ENCODE measurements at places on chromosomes 11 and 22.
A peak's percentile ranks its signal among the peaks of the same experiment; 100 is the strongest.

GRCh38 chr22:46661221-46661851, 41.1 kb downstream of the GRAMD4 start:
- no peak for DNase-seq

DNA sequence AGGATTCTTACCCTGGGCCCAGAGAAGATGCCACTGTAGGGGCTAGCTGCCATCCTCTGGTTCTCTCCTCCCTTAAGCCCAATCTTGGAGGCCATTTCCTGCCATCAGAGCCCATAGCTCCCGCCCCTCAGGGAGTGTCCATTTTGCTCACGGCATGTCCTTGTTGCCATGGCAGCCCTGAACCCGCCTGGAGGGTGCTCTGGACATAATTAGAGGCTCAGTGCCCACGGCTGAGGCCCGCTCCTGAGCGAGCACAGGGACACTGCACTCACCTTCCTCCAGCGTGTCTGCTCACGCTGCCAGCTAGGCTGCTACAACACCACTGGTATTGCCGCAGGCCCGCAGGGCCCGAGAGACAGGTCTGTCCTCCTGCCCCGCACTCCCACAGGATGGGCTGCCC, 11.1 kb upstream of the SUSD2 start:
- DNase-seq = no peak

DNA sequence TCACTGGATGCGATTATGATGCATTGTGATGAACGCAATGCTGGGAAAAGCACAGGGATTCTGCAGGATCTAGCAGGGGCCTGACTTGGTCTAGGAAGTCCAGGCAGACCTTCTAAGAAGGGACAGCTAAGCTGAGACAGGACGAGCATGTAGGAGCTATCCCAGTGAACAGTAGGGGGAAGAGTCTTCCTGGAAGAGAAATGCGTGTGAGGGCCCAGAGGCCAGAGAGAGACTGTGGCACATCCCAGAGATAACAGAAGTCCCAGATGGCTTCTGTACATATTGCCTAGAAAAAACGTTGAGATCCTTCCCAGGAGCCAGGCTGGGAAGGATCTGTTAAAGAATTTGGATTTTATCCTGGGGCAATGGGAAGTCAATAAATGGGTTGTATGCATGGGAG, 24.6 kb downstream of the RCN1 start:
- no peak for DNase-seq

- DNase-seq = no peak
These were observed 36.9 kb downstream of the PTPRJ start for GRCh38 chr11:48017105-48017830.

DNA sequence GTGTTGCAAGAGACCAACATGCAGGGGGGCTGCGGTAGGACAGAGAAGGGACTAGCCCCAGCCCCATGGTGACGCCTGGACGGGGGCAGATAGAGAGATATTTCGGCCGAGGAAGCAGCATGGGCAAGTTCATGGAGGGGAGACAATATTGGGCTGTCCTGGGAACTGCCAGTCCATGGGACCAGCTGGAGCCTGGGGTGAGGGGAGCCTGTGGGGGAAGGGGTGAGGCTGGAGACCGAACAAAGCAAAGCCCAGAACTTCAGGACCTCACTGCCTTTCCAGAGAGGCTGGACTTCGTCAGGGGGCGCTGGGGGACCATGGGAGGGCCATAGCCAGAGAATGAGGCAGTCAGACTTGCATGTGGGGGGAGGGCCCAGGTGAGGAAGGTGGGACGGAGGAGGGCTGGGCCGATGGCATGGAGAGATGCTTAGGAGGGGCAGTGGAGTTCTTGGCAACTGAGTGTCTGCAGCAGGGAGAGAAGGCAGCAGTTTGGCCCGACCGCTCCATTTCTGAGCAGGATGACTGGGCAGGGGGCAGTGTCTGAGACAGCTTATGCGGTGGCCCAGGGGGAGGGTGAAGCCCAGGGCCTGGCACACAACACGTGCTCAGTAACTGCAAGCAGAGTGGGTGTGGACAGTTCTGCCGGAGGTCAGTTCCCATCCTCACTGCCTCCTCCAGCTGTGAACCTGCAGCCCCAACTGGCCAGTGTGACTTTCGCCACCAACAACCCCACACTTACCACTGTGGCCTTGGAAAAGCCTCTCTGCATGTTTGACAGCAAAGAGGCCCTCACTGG, 712 bp downstream of the UPK3A start:
- DNase-seq = no peak

DNA sequence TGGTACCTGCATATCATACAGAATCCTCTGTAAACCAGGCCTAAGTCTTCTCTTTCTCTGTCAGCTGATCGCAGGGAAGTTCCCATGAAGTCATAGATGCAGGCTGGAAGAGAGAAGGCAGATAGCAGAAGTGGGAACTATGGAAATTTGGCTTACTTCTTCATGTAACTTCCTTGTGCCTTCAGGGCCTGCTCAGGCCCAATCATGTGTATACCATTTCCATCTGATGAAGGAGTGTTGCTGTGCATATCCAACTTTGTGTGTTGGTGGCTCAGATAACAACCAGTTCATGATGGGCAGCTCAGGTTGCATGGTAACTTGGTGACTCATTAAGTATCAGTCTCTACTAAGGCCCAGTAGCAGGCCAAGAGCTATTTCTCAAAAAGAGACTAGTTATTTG, 53.1 kb upstream of the CEP295 start:
- no peak for DNase-seq

GRCh38 chr22:41286639-41287091, 678 bp upstream of the RANGAP1 start:
- DNase-seq = no peak

DNA sequence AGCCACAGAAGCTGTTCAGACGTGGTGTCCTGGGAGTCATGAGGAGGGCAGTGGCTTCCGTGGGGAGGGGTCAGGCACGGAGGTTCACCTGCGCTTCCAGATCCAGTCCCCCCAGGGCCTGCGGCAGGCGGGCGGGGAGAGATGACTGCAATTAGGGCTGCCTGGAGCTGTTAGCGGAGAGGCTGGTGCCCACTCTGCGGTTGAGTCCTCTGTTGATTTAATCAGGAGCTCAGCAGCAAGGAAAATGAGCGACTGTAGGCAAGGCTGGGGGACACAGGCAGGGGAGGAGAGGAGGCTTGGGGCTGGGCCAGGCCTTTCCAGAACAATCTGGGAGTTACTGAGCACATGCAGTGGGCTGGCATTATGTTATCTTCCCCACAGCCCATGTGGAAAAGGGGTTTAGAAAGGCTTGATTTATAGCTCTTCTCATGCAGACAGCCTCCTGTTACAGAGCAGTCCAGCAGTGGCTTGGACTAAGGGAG, 13.1 kb downstream of the PLCB3 start:
- DNase-seq = no peak

DNA sequence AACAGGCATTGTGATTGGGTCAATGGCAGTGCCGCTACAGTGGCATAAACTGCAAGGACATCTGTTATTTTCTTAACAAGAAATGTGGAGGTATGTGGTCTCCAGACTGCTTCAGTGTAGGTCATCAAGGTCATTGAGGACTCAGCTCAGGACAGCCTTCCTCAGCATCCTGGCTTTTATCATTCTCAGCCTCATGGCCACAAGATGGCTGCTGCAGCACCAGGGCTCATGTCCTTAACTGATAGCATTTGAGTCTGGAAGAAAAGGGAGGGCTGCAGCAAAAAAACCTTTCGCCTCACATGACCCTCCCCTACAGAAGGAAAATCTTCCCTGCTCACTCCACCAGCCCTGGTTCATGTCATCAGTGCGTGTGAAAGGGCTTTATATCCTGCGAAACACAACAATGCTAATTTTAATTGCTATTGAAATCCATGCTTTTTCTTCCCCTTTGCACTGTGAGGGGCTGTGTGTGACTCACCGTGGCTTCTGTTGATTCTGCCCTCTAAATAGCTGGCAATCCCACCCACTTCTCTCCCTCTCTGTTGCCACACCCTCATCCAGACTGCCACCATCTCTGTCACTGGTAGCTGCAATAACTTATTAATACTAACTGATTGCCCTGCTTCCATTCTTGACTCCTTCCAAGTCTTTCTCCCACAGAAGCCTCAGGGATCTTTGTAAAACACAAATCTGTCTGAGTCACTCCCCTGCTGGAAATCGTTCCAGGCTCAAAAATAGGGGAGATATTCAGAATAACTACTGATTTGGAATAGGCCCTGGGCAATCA, 43.8 kb downstream of the CHRDL2 start:
- no peak for DNase-seq

DNA sequence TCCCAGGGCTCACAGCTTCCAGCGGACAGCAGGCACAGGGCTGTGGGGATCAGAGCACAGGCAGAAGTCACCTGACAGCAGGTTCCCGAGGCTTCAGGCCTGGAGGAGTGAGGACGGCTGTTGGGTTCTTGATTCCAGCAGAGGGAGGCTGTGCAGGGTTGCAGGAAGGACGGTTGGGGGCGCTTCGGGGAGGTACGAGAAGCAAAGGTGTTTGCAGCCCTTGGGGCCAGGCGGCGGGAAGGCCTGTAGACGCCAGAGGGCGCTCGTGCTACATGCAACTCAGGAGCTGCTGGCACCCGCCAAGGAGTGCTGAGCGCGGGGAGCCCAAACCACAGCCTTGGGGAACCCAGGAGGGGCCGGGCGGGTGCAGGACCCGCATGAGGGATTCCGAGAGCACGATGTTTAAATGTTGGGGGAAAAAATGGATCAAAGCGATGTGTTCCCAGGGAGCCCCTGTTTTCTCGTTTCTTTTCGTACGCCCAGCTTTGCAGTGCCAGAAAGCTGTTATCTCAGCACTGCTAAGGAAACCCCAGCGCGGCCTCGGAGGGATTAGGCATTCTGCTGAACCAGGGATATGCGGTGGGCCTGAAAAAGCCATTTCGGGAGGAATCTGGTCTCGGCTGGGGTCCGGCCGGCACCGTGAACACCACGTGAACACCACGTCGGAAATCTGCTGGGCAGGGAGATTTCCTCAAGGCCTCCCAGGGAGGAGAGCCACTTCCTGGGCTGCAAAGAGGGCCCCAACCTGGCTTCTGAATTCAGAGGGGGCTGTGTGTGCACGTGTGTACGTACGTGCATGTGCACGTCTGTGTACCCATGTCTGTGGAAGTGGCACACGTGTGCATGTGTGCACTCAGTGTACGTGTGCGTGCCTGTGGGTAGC, 88.1 kb downstream of the KCNQ1 start:
- peak; percentile 49 for DNase-seq

DNA sequence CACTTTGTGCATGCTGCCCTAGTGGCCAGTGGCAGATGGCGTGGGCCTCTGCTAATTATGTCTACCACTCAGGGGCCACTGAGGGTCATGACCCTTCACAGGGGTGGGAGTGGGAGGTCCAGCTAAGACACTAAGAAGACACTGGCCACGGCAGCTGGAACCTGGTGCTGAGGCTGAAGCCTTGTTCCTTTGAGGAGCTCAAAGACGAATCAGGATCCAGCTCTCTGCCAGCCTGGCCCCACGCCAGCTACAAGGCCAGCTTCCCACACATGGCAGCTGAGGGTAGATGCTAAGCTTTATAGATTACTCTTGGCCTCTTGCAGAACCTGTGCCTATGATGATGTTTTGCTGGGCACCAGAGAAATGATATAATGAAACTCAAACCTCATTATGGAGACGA, 226.3 kb downstream of the DSCAML1 start:
- DNase-seq = no peak

- no peak for DNase-seq
These were observed 50.3 kb downstream of the FAM76B start for GRCh38 chr11:95739108-95739938.

DNA sequence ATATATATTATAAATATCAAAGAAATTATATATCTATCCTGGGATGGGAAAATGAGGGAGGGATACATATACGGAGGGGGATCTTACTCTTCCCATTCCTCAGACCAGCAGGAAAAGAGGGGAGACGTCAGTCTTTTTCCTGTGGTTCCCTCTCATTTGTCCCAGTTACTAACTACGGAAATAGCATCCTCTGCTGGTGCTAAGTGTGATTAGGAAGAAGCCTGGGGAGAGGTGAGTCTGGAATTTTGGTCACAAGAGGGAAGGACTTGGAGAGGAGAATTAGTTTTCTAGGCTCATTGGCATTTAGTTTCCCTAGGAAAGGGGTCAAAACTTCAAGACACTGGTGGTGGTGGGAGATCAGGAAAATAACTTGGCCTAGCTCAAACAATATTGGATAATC, 11.6 kb downstream of the MED19 start:
- DNase-seq = no peak

DNA sequence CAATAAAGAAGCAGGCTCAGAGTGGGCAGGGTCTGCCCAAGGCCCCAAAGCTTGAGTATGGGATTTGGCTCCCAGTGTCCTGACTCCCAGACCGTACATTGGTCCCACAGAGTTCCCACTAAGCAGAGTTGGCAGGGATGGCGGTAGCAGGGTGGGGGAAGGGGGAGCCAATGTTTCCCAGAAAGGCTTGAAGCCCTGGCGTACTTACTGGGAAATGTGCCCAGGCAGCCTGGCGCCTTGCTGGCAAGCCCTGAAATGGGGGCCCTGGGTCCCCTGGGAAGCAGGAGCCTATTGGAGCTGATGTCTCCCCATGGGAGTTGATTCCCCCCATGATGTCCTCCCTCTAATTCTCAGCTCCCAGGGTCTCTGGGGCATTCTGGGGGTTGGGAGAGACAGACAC, 9.3 kb downstream of the ARHGEF17 start:
- DNase-seq = no peak

- DNase-seq = no peak
These were observed at the start of gene ACCSL for GRCh38 chr11:44047931-44048431. ACCSL (plus strand) TSS chr11:44047981; CDS start chr11:44048037, 56 bp downstream.

GRCh38 chr22:49158741-49159564, 668.7 kb downstream of the BRD1 start:
- DNase-seq = no peak

DNA sequence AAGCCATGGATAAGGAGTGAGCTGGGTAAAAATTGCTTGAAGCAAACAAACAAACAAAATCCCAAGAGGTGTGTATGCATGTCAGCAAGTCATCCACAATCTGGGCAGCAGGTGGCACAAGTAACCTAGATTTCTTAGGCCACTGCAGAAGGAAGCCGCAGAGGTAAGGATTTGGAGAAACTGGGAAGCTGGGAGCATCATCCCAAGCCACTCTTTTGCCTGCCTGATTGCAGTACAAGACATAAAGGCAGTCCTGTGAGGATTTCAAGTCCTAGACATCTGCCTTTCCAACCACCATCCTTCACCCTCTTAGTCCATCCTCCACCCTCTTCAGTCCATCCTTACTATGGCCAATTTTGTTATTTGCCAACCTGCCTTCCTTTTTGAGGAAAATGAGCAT, 67.2 kb upstream of the BMAL1 start:
- no peak for DNase-seq

GRCh38 chr11:73334384-73335203, 26.5 kb downstream of the ARHGEF17 start:
- DNase-seq = no peak

- DNase-seq = no peak
These were observed 213.9 kb upstream of the ISX start for GRCh38 chr22:34851918-34852662.

DNA sequence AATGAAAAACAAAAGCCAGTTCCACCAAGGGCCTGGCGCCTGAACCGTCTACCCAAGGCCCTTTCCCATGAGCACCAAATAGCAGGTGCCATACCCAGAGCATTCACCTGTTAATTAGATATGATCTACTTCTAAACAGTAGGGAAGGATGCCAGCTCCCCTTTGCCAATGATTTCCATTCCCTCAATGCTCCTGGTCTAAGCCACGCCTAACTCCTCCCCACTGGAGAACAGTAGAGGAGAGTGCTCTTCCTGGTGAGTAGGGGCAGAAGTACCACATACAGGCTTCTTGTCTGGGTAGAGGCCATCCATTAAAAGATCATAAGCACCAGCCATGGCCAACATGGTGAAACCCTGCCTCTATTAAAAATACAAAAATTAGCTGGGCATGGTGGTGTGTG, 40.7 kb downstream of the PACSIN2 start:
- no peak for DNase-seq

- DNase-seq = peak; percentile 44
These were observed 4.2 kb upstream of the OSM start for GRCh38 chr22:30270832-30271231.

- no peak for DNase-seq
These were observed 62.3 kb downstream of the DEUP1 start for GRCh38 chr11:93392867-93393266.
